Neural progenitor cell (in vitro differentiated cells): ENCODE measurements at places on chromosomes 7 and 10.

- no peak for DNase-seq
These were observed 544 bp downstream of the TSPAN33 start for GRCh38 chr7:129144834-129145668.

- DNase-seq, result peak; percentile 94
These were observed at the start of gene PRLHR for GRCh38 chr10:118595598-118596425. PRLHR (minus strand) TSS chr10:118595648; CDS start chr10:118595244, 404 bp downstream.

GRCh38 chr10:58590152-58590840 lies 77.6 kb downstream of the BICC1 start:
- no peak for DNase-seq

DNA sequence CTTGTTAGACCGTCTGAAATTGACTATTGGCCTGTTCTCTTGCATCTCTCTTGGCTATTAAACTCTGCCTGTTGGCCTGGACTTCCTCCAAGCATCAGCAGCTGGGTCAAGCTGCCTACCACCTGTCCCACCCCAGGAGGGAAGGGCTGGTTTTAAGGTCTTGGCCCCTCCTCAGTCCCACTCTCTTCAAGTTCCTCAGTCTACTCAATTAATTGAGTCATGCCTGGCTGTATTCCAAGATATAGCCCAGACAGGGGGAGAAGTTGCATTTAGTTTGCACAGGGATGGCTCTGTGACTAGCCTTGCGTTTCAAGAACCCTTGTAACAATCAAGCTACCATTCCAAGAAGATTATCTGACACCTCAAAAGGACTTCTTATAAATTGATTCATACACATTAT lies 113.8 kb upstream of the GLI3 start:
- no peak for DNase-seq

DNA sequence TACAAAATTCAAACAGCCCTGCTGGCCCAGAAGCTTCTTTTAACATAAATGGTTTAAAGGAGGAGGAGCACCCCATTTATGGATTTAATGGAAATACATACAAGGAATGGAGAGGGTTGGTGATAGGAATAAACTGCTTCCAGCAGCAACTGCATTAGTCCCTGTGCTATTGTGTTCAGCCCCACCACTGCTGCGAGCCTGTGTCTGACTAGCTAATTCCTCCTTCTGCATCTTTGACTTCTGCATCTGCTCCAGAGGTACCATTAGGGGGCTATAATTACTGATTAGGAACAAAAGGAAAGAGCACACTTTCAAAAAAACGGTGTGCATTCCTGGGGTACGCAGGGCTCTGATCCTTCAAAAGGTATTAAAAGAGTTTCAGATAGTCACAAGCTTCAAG lies 24.8 kb downstream of the CDCA7L start:
- peak; percentile 64 for DNase-seq

- no peak for DNase-seq
These were observed 32.0 kb upstream of the TSPAN13 start for GRCh38 chr7:16721541-16721940.

GRCh38 chr7:22728401-22729029 lies 1.5 kb downstream of the IL6 start:
- DNase-seq, result peak; percentile 51

DNA sequence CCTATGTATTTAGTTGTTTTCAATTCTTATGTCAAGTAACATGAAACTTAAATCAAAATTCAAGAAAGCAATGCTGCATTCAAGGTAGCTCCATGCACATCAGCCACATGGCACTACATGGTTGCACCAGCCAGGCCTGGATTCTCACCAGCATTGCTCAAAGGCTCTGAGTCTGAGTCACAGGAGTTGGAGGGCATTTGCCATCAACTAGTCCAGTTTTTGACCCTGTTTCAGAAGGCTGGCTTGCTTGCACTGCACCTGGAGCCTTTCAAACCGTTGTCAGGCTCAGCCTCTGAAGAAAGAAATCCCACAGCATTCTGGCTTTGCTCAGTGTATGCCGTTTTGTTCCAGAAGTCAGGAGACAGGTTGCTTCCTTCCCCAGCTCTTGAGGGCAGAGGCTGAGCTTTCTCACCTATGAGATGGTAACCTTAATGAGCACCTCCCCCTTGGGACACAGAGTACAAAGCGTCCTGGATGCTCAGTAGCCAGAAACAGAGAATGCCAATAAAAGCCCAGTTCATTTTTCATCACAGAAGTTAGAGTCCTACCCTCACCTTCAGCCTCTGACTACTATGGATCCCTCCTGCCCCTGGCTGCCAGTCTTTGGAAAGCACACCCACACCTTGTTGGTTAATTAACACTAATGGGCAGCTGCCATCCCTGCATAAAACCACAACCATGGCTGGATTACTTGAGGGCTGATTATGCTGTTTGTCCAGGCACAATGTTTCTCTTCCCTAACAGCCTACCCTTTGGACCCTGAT lies 288.4 kb upstream of the LRRTM3 start:
- no peak for DNase-seq

DNA sequence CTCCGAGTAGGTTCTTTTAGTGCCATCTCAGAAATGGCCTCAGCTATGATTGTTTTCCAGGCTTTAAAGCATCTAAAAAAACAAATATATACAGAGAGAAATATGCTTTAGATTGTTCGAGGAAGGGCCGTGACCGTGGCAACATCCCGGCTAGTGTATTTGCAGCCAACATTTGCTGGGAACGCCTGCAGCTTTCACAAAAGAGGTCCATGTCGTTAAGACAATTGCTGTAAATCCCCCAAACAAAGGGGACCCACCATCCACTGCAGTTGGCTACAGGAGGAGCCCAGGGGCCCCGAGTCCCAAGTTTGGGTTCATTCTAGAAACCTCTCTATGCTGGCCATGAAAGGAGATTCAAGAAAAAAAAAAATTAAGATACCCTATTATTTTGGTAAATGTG lies 152.8 kb upstream of the TCF7L2 start:
- peak; percentile 69 for DNase-seq

- DNase-seq, result no peak
These were observed 158.0 kb downstream of the VTI1A start for GRCh38 chr10:112605063-112605462.

- DNase-seq, result no peak
These were observed 8.0 kb downstream of the RASSF4 start for GRCh38 chr10:44967616-44968015.

GRCh38 chr7:18590744-18591340 lies 95.3 kb downstream of the HDAC9 start:
- DNase-seq, result peak; percentile 28

- peak; percentile 61 for DNase-seq
These were observed 41.8 kb downstream of the ZCCHC24 start for GRCh38 chr10:79403441-79404230.

DNA sequence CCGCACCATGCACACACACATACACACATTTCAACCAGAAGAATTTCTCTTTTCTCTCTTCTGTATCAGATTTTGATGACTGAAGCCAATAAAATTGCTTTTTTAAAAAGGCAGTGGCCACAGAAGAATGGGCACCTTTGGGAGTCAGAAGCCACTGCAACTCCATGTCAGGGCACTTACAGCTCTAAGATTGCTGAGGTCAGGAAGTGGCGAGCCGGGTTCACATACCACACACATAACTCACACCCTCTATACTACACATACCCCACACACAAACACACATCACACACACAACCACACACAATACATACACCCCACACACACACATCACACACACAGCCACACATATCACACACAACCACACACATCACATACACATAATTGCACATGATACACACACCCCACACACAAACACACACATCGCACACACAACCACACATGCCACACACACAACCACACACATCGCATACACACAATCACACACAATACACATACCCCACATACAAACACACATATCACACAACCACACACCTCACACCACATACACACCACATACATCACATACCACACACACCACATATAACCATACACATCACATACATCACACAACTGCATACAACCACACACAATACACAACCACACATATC lies 31.2 kb downstream of the GPRIN2 start:
- DNase-seq, result no peak

DNA sequence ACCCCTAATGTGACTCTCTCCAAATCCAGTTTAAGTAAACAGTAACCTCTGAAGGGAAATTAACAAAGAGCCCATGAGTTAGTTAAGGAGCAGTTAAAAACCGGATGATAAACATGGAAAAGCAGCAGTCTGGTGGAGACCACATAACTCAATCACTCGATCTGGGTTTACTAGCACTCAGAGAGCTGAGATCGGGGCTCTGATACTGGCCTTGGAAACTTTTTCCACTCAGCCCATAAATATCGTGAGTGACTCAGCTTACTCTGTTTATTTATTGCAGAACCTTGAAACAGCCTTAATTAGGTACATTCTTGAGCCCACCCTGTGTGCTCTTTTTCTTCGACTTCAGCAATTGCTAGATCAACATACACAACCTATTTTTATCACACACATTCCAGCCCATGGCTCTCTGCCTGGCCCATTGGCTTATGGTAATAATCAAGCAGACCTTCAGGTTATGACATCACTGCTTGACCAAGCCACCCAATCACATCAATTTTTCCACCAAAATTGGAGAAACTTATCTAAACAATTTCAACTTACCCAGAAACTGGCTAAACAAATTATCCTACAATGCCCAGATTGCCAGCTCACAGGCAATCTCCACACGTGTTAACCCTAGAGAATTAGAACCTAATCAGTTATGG lies 82.2 kb upstream of the GPR22 start:
- DNase-seq, result no peak

- no peak for DNase-seq
These were observed 18.7 kb downstream of the LCOR start for GRCh38 chr10:96850825-96851224.
